GM10248 (cell line): ENCODE measurements at places on chromosomes 3 and 15.

DNA sequence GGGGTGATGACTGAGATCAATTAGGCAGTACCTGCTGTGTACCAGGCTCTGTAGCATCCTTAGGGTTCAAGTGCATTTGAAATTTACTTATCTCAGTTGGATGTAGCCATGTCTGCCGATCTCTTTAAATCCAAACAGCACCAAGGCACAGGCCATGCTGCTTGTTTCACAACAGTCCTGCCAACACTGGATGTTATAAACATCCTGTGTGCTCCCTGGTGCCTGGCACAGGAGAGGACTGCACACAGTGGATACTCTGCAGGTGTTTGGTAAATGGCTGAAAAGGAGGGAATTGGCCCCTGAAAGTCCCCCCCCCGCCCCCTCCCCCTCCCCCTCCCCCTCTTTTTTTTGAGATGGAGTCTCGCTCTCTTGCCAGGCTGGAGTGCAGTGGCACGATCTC is 27.0 kb downstream of the CTSH start:
- no peak for DNase-seq

- no peak for DNase-seq
These were observed 40.6 kb downstream of the AMOTL2 start for GRCh38 chr3:134333522-134334181.

GRCh38 chr3:29538610-29538958 is 257.7 kb downstream of the RBMS3 start:
- no peak for DNase-seq

DNA sequence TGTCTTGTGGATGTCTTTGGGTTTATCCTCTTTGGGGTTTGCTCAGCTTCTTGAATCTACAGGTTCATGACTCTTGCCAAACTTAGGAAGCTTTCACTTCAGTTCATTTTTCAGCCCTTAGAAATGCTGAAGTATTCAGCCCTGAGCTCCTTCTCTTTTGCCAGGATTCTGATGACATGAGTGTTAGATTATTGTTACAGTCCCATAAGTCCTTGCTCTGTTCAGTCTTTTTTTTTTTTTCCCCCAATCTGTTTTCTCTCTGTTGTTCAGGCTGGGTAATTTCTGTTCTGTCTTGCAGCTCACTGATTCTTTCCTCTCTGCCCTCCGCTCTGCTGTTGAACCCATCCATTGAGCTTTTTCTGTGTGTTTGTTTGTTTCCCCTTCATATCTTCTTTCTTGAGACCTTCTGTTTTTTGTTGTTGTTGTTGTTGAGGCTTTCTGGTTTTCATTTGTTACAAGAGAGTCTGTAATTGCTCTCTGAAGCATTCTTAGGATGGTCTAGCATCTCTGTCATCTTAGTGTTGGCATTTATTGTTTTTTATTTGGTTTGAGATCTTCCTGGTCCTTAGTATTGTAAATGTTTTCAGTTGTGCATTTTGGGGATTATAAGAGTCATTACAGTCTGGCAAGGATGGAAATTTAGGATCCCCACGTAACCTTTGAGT is 18.4 kb downstream of the LRCH3 start:
- no peak for DNase-seq

GRCh38 chr15:30791239-30792175 is 112.2 kb upstream of the FAN1 start:
- no peak for DNase-seq
